Effector CD8-positive, alpha-beta T cell (primary cell): ENCODE measurements at places on chromosomes 6 and 20.

GRCh38 chr6:5506597-5506996 is 245.3 kb downstream of the FARS2 start:
- DNase-seq = no peak

DNA sequence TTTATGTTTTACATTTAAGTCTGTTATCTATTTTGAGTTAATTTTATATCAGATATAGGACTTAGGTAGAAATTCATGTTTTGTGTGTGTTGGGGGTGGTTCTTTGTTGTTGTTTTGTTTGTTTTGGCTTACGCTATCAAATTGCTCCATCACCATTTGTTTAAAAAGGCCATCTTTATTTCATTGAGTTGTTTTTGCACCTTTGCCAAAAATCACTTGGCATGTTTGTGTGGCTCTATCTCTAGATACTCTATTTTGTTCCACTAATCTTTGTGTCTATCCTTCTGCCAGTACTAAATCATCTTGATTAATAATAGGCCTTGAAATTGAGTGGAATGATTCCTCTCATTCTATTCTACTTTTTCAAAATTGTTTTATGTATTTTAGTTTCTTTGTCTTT is 7.4 kb downstream of the CYP39A1 start:
- no peak for DNase-seq

GRCh38 chr6:108781419-108782100 is 66.7 kb upstream of the ARMC2 start:
- DNase-seq = no peak

- no peak for DNase-seq
These were observed 216.6 kb downstream of the HIVEP2 start for GRCh38 chr6:142728364-142728763.

- peak; percentile 9 for DNase-seq
These were observed 56.6 kb upstream of the RREB1 start for GRCh38 chr6:7050872-7051779.

DNA sequence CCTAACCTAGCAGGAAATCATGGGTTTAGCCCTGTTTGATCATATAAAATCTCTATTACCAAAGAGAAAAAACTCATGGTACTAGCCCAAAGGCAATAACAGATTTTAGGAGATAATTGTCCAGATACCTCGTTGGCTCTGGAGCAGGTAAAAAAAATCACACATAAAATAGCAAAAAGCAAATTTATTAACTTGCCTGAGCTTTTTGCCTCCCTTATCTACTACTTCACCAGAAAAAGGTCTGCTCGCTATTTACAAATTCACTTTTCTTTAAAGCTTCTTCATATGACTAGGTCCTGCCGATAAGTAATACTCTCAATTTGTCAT is 82.4 kb downstream of the GJA10 start:
- DNase-seq = no peak

DNA sequence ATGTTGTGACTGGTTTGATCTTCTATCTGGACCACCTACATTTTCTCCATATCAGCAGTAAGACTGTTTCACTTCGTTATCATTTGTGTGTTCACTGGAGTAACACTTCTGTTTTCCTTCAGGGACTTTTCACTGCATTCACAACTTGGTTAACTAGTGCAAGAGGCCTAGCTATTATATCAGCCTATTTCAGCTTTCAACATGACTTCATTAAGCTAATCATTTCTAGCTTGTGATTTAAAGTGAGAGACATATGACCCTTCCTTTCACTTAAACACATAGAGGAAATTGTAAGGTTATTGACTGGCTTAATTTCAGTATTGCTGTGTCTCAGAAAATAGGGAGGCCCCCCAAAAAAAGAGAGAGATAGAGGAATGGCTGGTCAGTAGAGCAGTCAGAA is 622.8 kb upstream of the NRSN1 start:
- DNase-seq = no peak

GRCh38 chr20:35226126-35226883 is at the start of gene MMP24:
TSS of gene MMP24 (plus strand) at chr20:35226690. CDS start at chr20:35226739, 49 bp downstream.
- DNase-seq = no peak

GRCh38 chr6:106629859-106630163 is 433 bp downstream of the QRSL1 start:
- DNase-seq = no peak

- DNase-seq = peak; percentile 54
These were observed 176.7 kb downstream of the HACE1 start for GRCh38 chr6:104682722-104683643.

DNA sequence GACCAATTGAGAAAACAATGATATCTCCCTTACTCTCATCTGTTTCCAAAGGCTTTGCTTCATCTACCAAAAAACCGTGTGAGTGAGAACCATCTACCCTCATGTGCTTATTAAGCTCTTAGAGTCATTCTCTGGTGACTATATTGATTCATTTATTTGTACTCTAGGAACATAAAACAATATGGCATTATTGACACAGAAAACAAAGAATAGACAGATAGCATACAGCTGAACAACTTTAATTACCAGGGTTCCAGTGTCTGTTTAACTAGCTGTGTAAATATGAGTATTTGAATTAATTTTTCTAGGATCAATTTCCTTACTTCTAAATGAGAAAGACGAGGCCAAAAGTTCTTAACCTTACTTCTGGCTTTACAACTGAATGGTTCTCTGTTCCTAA is 31.3 kb upstream of the HEY2 start:
- no peak for DNase-seq

GRCh38 chr6:63571361-63572043 is 778 bp upstream of the LOC128125822 start:
- DNase-seq = peak; percentile 45

DNA sequence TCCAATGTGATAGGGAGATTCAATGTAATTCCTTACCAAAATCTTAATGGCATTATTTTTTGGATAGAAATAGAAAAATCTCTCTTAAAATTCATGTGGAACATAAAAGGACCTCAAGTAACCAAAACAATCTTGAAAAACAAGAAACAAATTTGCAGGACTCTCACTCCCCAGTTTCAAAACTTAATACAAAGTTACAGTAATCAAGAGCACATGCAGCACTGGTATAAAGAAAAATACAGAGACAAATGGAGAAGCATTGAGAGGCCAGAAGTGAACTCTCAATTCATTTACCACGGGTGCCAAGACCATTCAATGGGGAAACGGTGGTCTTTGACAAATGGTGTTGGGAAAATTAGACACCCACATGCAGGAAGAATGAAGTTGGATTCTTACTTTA is 7.8 kb upstream of the TSBP1 start:
- DNase-seq = no peak

- no peak for DNase-seq
These were observed 22.9 kb downstream of the DEK start for GRCh38 chr6:18241208-18242038.

GRCh38 chr6:105817370-105817769 is 268.8 kb upstream of the PRDM1 start:
- DNase-seq = no peak

DNA sequence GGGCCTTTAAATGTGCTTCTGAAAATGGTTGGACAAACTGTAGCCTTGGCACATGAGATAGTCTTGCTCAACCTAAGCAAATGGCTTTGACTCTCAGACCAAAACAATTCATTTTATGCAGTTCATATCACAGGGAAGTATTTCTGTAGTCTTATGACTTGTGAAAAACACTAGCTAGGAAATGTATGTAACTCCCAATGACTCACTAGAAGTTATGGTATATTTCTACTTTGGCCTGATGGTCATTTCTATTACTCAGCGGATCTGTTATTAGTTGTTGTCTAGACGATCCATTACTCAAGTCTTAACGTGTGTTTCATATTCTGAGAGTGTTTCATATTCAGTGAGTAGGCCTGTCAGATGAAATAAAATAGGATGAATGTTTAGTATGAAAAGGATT is 1333.5 kb downstream of the KHDRBS2 start:
- DNase-seq = no peak

GRCh38 chr20:38798266-38798665 is 7.2 kb upstream of the PPP1R16B start:
- no peak for DNase-seq

DNA sequence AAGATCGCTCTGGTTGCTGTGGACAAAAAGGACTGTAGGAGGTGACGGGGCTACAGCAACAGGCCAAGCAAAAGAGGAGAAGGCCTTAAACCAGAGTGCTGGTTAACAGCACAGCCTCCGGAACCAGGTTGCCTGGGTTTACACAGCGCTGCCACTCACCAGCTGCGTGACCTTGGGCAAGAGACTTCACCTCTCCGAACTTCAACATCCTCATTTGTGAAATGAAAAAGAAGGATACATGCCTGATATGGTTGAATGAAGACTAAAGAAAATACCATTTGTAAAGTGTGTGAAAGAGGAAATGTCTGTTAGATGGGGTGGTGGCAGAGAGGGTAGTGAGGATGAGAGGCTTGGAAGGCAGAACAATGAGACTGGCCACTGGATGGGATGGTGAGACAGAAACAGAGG is 44.9 kb downstream of the PREX1 start:
- no peak for DNase-seq

DNA sequence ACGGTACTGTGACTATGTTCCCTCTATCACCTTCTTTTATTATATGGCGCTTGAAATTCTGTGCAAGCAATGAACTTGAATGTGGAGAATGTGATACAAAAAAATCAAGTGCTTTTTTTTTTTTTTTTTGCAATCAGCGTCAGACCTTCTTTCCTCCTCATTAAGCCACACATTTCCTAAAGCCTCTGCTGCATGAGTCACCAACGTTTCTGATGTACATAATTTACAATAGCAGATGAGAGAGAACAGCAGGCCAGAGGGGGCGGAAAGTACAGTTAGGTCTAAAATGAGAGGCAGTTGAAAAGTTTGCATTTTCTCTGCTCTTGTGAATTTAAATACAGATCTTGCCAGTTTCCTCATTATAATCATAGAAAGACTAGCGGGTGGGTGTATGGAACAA is 114.6 kb upstream of the RIPOR2 start:
- peak; percentile 11 for DNase-seq

GRCh38 chr20:38447931-38448675 is 13.0 kb upstream of the SNHG17 start:
- no peak for DNase-seq

DNA sequence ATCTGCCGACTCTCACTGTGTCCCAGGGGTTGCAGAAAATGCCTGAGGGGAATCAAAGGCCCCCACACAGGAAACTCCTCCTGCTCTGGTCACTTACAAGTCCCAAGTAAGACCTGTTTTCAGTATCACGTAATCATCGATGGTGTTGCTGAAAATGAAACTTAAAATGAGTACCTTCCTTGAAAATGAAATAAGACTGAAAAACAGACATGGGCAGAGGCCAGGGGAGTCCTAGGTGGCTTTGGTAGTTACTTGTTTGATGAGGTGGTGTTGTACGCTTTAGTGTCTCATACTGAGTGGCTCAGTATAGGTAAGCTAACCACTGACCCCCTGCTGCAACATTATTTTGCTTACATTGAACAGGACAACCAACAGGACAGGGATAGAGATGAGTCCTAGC is 43.0 kb upstream of the SYNCRIP start:
- no peak for DNase-seq

- DNase-seq = no peak
These were observed 17.6 kb downstream of the BHLHE23 start for GRCh38 chr20:62989201-62989601.

DNA sequence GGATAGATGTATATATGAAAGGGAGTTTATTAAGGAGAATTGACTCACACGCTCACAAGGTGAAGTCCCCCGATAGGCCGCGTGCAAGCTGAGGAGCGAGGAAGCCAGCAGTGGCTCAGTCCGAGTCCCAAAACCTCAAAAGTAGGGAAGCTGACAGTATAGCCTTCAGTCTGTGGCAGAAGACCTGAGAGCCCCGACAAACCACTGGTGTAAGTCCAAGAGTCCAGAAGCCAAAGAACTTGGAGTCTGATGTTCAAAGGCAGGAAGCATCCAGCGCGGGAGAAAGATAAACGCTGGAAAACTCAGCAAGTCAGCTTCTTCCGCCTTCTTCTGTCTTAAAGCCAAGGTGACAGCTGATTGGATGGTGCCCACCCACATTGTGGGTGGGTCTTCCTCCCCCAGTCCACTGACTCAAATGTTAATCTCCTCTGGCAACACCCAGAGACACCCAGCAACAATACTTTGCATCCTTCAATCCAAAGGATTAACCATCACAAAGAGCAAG is 102.6 kb upstream of the GJE1 start:
- DNase-seq = no peak

GRCh38 chr6:167925026-167925425 is 72.4 kb upstream of the KIF25 start:
- no peak for DNase-seq

DNA sequence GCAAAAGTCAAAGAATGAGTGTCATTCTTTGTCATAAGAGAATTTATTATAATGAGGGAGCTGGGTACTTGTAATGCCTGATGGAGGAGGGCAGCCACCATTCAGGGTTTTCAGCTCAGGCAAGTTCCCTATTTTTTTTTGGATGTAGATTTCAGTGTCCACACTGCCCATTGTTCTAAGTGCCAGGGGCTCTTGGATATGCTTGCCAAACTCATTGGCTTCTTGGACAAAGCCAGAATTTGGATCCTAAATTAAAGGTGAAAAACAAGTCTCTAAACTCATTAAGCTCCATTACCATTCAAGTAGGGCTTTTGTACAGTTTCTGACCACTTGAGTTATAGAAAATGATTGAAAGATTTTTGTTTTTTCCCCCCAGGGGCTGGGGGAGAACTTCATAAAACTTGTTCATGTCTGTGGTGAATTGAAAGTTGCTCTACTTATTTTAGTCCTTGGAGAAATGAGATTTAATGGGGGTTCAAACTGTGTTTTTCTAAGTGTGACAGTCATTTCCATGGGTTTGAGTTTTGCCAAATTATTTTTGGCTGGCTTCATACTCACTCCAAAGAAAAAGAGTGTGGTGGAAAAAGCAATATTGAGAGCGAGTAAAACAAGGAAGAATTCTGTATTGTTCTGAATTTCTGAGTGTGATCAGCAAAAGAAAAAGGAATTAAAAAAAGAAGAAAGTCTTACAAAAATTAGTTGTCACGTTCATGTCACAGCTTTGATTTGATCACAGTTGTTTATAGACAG is 46.0 kb downstream of the TIAM2 start:
- DNase-seq = no peak
